Cortex of kidney (tissue), 1 donor: ENCODE measurements at places on chromosomes 7 and 10.

- no peak for DNase-seq
These were observed 1181.6 kb downstream of the DNAJB9 start for GRCh38 chr7:109751241-109751640.

GRCh38 chr10:109838592-109839244 is 84.6 kb downstream of the XPNPEP1 start:
- DNase-seq, result no peak

DNA sequence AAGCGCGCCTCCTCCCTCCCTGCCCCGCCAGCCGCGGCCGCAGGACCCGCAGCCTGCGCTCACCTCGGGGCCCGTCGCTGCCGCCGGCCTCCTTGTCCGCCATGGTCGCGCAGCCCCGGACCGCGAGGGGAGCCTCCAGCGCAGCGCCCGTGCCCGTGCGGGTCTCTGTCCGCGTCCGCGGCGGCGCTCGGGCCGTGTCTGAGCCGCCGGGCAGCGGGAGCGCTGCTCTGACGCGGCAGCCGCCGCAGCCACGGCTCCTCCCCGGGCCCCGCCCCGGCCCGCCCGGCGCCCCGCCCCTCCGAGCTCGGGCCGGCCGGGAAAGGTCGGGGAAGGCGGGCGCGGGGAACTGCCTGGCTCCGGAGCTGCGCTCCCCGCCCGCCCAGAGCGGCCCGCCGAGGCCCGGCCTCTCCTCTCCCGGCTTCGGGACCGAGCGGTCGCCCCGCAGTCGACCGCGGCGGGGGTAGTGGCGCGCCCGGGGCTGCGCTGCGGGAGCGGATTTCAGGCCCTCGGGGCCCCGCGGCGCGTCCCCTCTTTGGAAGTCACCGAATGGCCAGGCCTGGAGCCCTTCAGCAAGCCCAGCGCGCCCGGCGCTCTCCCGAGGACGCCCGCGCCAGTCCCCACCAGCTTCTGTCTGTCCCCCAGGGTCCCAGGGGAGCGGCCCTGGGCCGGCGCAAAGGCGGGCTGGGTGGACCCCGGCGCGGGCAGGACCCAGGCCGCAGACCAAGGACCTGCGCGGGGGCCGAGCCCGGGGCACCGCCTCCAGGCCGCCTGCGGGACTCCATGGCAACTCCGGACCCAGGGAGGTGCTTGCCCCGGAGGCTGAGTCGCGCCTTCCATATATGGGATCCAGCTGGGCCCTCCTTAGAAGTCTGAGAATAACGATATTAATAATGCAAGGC is at the start of gene HSPA12A:
Gene HSPA12A, minus strand, starts transcription at position 200 of the 899 bp plus-strand sequence. Its CDS starts 97 bp downstream, at position 103.
- DNase-seq, result no peak

DNA sequence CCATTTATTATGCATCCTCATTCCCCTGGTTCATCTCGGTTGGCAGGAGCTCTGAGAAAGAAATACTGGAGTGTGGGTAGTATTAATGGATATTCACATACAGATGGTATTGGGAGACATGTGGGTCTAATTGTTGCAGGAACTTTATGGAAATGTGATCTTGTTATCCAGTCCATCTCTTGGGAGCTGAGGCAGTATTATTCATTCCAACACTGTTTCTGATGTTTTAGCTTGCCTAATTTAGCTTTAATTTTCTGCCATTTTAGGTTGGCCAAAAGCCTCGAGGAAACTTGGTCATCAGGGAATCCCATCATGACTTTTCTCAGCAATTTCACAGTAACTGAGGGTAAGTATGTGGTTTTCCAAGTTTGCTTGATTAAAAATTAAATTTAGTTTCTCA is 125.7 kb downstream of the ABCA13 start:
- no peak for DNase-seq

DNA sequence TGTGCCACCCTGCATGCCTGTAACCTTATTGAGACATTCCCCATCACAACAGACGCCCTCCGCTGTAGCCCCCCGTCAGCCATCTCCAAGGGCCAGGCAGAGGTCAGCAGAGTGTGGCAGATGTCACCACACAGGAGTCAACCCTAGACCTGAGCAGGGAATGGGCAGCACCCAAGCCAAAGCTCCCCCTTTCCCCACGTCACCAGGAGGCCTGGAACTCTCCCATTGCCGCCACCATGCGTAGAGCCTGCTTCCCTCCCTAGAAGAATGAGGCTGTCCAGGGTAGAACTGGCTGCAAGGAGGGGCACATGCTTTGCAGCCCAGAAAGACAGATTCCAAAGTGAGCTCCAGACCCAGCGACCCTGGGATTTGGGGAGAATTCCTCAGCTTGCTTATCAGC is 342.9 kb downstream of the TNS3 start:
- DNase-seq, result no peak

DNA sequence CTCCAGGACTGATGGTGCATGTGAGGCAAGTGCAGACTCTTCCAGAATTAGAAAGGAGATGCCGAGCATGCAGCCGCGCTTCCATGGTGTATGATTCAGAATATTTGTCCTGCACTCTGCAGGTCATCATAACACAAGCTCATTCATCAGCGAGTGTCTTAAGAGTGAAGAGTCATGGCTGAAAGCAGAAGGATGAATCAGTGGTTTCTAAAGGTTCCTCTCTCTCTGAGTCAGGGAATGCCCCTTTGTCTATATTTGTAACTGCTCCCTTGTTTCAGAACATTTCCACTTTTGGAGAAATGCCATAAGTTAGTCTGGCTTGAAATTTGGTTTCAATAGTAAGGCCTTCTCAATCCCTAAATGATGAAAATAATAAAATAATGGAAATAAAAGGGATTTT is 52.3 kb downstream of the HECW1 start:
- no peak for DNase-seq

DNA sequence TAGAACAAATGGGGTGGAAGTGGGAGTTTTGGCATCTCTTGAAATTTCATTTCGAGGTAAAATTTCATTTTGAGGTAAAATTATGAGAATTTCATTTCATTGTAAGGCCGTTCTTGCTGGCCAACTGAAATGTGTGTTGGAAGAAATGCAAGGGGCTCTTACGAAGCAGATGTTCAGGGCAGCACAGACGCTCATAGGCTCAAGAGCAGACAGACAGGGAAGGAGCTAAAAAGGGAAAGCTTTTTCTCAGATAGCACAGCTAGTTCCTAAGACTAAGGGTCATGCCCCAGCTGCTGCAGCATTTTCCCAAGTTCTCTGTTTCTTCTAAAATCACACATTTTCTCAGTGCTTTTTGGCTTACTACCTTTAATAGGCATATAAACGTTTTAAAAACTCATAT is 65.1 kb upstream of the SFMBT2 start:
- no peak for DNase-seq
